IMR-90 (cell line): ENCODE measurements at places on chromosomes 4 and X. TPM values are rescaled to one million over a fixed set of nuclear protein-coding genes. Genes with fewer than 3 reads are reported as not detected.

Gene OFD1
- polyA plus RNA-seq: 7.7 and 8.6 TPM in 2 replicates

Gene ELOVL6
- polyA plus RNA-seq: 12.6 and 17.9 TPM in 2 replicates

Gene MAD2L1
- polyA plus RNA-seq: 15.2 and 19.0 TPM in 2 replicates

Gene PABPC5
- 0.56 and 0.63 TPM in 2 replicates for polyA plus RNA-seq

GRCh38 chr4:178142724-178143123 lies 700.5 kb upstream of the AGA start:
- H3K4me3 ChIP-seq: no peak overlapping the region
- no peak for DNase-seq
- no peaks in the 10 kb centered on the region for H3K4me1 ChIP-seq
- no peak overlapping the region for H3K27ac ChIP-seq
- H3K27me3 ChIP-seq: no peaks in the 10 kb centered on the region
- no peaks in the 10 kb centered on the region for H3K36me3 ChIP-seq

DNA sequence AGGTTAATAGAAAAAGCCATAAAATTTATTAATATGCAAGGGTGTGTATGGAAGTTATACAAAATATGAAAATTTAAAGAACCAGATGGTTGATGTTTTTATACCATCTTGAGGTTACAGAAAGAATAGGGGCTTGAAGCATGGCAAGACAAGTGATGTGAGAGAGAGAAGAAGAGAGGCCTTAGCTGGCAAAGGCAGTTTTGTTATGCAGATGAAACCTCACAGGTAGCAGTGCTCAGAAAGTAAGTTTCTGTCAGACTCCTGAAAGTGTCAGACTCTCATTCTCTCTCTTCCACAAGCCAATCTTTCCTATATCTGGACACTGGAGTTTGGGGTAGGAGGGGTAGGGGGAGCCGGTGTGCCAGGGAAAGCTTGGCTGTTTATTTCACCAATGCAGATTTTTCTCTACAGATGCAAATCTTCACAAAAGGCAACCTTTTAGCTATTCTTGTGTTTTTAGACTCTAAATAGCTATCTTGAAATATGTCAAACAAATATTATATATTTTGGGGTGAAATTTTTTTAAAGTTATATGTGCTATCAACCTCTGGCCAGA lies 124.5 kb downstream of the CFAP299 start:
- H3K27me3 ChIP-seq: no peaks in the 10 kb centered on the region
- DNase-seq: no peak
- H3K4me1 ChIP-seq: 0 out of 2 replicates have a peak, but pooled peaks cover 1% of the 10 kb centered on the region

- H3K27ac ChIP-seq: no peak overlapping the region
- no peak overlapping the region for H3K4me3 ChIP-seq
- no peak for DNase-seq
- H3K36me3 ChIP-seq: no peaks in the 10 kb centered on the region
These were observed 40.0 kb downstream of the TMEM144 start for GRCh38 chr4:158250321-158250720.

DNA sequence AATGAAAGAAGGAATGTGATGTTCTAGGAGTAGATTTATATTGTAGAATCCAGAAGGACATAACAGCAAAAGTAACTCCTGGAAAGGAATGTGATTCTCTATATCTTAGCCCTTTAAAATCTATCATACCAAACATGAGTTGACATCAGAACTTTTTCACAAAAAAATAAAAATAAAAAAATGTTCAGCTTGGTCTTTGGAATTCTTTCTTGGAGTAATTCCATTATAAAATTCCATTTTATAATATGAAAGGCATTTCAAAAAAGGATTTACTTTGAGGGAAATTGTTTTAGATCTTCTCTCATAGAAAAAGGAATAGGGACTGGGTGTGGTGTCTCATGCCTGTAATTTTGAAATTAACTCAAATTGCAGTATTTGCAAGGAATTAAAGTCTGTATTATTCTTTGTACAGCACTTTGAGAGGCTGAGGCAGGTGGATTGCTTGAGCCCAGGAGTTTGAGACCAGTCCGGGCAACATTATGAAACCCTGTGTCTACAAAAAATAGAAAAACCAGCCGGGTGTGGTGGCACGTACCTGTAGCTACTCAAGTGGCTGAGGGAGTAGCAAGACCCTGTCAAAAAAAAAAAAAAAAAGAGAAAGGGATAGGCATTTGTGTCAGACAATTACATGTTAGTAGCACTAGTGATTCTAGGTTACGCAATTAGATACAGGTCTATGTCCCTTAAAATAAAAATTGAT lies 134.9 kb downstream of the SLC4A4 start:
- no peaks in the 10 kb centered on the region for H3K27me3 ChIP-seq
- H3K36me3 ChIP-seq: peaks cover 12% of the 10 kb centered on the region

DNA sequence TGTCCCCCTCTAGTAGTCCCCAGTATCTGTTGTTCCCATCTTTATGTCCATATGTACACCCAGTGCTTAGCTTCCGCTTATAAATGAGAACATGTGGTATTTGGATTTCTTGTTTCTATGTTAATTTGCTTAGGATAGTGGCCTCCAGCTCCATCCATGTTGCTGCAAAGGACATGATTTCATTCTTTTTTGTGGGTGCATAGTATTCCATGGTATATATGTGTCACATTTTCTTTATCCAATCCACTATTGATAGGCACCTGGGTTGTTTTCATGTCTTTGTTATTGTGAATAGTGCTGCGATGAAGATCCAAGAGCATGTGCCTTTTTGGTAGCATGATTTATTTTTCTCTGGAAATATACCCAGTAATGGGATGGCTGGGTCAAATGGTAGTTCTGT lies 6.3 kb downstream of the RAP1GDS1 start:
- H3K36me3 ChIP-seq: no peaks in the 10 kb centered on the region
- no peak overlapping the region for H3K4me3 ChIP-seq
- H3K27ac ChIP-seq: no peak overlapping the region
- DNase-seq: no peak

DNA sequence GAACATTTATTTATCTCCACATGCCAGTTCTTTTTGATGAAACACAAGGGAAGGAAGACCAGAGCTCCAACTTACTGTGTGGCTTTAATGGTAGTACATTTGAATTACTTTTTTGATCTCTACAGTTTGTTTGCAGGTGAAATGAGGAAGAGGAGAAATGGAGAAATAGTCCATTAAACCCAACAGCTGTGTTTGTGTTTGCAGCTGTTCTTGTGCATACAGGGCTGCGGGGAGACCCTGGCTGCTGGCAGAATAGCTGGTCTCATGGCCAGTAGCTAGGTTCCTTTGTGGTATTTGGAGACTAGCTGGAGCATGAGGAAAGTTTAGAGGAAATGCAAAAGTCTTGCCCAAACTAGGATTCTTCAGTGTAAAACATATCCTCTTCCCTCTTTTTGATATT lies 374.8 kb downstream of the GPAT3 start:
- H3K27me3 ChIP-seq: no peaks in the 10 kb centered on the region; the same call in 1 of the 2 replicates
- no peaks in the 10 kb centered on the region for H3K36me3 ChIP-seq
- no peak overlapping the region for H3K4me3 ChIP-seq
- H3K4me1 ChIP-seq: no peaks in the 10 kb centered on the region
